Fibroblast of the aortic adventitia (primary cell): ENCODE measurements at places on chromosomes 1 and 21. TPM values are rescaled to one million over a fixed set of nuclear protein-coding genes. Genes with fewer than 3 reads are reported as not detected.

DNA sequence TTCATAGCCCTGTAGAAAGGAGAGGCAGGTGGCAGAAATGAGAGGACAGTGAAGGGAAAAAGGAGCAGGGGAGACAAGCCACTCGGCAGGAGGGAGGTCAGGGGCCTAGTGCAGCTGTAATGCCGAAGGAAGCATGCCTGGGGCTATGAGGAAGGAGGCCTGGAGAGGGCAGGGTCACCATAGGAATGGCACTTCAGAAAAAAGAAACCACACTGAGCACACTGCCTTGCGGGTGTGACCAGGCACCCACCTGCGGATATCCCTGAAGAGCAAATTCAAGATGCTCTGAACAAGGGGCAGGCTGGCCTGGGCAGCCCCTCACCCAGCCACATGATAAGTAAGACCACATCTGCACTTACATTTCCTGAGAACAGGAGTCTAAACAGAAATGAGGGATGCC is 104.7 kb downstream of the JAK1 start:
- DNase-seq = peak; percentile 16

DNA sequence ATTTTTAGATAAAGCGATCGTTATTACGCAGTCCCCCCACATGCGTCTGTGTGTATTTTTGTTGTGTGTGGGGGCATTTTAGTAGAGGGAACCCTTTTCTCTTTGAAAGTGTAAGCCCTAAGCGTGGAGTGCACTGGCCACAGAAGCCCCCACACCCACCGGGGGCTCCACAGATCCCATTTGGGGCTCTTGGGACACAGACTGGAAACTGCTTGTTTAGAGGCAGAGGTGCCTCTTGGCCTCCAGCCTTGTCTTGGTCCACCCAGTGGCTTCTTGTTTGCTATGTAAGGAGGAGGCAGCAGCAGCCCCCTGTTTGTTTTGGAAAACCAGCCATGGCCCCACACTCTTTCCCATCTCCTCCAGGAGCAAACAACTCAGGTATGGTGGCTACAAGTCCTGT is 42.8 kb downstream of the SLC37A1 start:
- no peak for DNase-seq

DNA sequence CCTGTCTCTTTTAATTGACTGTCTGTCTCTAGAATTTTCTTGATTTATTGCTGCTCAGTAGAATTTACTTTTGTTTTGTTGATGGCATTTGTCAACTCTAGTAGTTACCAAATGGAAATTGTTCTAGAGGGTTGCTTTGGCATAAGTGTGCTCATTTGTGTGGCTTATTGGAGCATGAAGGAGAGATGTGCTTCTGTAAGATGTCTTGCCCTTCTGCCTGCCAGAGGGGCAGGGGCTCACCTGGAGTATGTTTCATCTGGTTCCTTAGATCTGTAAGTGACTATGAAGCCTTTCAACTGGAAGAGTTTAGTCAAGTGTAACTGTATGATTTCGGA is 345.5 kb downstream of the DISC1 start:
- no peak for DNase-seq

- DNase-seq = no peak
These were observed 22.4 kb upstream of the CCDC27 start for GRCh38 chr1:3729594-3730542.

DNA sequence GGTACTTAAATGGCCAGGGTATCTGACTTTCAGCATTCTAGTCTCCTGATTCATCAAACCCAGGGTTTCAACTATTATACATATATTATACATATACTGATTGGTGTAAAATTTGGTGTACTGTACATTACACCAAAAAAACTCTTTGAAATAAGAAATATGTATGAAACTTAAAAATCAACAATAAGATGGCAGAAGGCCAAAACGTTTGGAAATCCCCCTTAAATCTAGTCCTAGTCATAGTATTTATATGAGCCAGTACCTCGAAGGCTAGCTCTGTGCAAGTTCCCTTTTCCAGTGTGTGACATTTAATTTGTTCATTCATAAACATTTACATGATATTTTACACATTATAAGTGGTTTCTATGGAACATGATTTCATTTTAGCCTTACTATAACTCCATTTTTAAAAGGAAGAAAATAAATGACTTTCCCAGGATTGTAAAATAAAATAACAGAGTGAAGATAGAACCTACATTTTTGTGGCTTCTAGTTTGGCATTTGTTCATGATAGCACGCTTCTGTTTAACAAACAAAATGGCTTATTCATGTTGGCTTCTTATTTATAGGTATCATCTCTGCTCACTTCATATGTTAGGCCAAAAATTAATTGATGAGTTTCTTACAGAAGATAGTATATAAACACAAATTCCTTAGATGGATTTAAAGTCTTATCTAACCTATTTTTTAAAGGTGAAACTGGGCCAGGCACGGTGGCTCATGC is 18.8 kb upstream of the ZNF281 start:
- DNase-seq = peak; percentile 78

GRCh38 chr21:42755766-42756579 is 102.6 kb downstream of the PDE9A start:
- no peak for DNase-seq

DNA sequence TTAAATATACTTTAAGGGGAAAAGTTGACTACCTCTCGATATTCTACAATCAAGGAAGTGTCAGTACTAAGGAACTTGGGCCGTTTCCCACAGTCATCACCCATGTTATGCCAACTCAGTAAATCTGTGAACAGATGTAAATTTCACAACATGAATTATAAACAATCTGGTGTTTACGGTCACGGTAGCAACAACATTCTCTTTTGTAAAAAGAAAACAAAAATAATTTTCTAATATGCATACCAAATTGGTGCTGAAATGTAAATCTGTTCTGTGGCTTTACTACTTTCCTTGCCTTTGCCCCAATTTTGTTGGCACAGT is 1.2 kb downstream of the SH3GLB1 start:
- DNase-seq = no peak

DNA sequence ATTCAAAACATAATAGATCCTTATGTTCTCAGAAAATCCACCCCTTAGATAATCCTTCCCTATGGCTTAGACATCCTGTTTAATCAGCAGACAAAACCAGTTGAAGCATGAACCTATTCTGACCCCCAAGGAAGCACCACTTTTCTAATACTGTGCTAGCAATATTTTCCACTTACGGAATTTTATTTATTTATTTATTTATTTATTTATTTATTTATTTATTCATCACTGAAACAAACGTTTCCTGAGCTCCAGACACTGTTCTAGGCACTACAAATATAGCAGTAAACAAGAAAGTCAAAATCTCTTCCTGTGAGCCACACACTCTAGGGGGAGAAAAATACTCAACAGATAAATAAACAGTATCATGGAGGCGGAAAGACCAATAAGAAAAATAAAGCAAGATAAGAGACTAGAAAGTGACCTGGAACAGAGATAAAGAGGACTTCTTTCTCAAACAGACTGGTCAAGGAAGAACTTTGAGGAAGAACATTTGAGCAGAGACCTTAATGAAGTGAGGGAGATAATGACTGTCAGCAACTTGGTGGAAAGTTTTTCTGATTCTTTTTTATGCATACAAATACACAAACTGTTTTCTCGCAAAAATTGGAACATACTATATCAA is 145.5 kb upstream of the POGK start:
- DNase-seq = no peak

GRCh38 chr21:45348591-45349327 is 56.2 kb upstream of the COL18A1 start:
- no peak for DNase-seq

- DNase-seq = peak; percentile 20
These were observed 40.7 kb downstream of the AGO3 start for GRCh38 chr1:35971601-35972000.

DNA sequence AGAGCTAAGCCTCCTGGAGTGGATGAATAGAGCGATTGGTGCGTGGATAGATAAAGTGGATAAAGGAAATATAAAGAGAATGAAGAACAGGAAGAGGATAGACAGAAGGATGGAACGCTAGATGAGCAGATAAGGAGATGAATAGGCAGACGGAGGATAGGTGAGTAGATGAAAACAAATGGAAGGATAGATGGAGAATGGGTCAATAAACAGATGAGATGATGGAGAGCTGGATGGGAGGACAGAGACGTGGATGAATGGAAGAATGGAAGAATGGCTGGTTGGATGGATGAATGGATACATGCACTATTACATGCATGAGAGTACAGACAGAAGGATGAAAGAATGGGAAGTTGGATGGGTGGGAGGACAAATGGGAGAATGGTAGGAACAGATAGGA is 35.2 kb upstream of the EDN2 start:
- DNase-seq = no peak

- no peak for DNase-seq
These were observed 356.4 kb downstream of the DISC1 start for GRCh38 chr1:231982871-231983587.

GRCh38 chr1:231058416-231059109 is 18.5 kb upstream of the FAM89A start:
- no peak for DNase-seq

DNA sequence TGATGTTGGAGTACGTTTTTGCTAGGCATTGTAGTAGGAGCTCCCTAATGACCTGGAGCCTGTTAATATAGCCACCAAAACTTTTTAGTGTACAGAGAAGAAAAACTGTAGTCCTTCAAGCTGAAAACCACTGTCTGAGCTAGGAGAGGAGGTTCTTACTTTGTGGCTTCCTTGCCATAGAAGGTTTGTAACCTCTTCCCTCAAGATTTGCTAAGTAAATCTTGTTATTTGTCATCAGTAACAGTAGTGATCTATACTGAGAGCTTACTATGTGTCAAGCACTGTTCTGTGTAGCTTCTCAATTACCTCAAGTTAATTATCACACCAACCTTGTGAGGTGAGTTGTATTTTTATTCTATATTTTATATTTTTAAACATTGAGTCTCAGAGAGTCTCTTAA is 21.2 kb upstream of the LRRC8C start:
- DNase-seq = no peak

DNA sequence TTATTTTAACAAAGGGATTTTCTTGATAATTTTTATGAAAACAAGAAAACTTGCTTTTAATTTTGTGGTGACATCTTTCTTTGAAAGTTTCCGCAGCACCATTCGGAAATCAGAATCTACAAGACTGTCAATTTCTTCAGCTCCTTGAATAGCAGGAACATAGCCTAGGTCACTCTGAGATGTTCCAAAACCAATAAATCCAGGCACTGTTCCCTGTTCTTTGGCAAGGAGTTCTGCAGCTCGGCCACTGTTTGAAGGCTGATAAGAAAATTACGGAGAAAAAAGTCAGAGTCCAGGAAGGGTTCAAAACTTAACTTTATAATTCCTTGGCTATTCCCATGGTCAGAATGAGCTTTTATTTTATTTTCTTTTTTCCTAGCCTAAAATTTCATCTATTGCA is 6.0 kb downstream of the LTN1 start:
- DNase-seq = no peak

DNA sequence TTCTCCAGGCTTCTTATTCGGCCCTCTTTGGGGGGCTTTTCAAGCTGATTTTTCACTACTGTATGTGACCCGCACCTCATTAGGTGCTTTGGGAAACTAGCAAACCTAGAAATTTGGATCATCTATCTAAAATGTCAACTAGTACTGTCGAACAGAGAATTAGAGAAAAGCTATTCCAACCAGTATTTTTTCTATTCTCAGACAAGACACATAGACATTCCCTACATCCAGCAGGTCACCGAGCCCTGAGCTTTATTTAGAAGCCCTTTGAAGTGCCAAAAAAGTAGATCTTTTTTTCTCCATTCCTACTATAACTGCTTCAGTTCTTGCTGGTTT is 310 bp upstream of the SSR2 start:
- no peak for DNase-seq

GRCh38 chr1:244286341-244286740 is 165.4 kb downstream of the ADSS2 start:
- no peak for DNase-seq

DNA sequence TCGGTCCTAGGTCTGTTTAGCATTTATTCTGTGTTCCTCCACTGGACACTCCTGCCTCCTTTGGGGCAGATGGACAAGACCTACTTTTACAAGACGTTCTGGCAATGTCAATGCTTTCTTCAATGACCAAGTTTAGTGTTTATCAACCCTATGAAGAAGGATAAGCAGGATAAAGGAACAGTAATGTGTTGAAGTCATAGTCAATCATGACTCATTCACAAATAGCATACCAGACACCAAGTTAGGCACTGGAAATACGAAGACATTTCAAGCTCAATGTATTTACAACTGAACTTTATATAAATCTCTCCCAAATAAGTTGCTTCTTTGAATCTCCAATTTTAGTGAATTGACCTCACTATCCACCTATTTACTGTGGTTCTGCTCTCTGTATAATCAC is 4.8 kb upstream of the SLC35D1 start:
- no peak for DNase-seq

GRCh38 chr1:181095763-181096184 is 7.3 kb downstream of the IER5 start:
- no peak for DNase-seq

- DNase-seq = peak; percentile 88
These were observed 162.7 kb downstream of the IER5 start for GRCh38 chr1:181251001-181251712.

- DNase-seq = no peak
These were observed 21.0 kb downstream of the PDE9A start for GRCh38 chr21:42674351-42674940.

DNA sequence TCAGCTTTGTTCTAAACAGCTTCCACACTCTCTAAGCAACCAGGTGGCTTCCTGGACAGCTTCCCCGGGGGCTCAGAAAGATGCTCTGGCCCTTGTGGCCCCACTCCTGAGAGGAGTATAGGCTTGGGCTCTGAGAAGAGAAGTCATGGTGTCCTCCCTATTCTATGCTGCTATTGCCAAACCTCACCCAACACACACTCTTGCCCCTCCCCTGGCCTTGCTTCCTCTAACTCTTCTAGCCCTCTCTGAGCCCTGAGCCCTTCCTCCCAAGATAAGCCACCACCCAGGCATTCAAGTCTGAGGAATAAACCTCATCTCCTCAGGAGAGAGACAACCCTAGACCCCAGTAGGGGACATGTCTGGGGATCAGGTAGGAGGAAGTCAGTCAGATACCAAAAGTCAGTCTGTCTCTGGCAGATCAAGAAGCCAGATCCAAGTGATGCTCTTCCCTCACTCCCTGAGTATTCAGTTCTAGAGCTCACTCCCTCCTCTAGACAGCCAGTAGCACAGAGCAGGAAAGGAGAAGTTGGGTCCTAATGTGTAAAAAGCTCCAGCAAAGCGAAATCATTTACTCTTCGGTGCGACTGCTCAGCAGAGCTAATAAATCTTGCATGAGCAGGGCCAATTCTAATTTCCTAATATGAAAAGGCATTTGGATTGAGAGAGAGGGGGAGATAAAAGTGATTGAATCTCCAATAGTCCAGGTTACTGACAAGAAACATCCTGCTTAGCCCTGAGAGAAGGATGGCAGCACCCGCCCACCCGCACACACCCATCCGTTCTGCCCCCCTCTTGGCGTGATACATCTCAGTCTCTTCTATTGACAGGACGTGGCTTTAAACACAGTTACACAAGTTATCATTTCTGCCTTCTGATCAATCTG is 50.5 kb downstream of the DMAP1 start:
- no peak for DNase-seq

GRCh38 chr1:85359874-85360721 is 83.7 kb upstream of the BCL10 start:
- peak; percentile 65 for DNase-seq

Gene ANGPTL7
- under 0.01 and 0.65 TPM in 2 replicates for total RNA-seq

Gene AUNIP
- total RNA-seq = 4.8 TPM in 1 of 2 replicates, not detected in the other

Gene SMIM11
- total RNA-seq = 1.9 and 6.5 TPM in 2 replicates

Gene CACNA1S
- total RNA-seq = not detected in 2 replicates

Gene TEKT2
- total RNA-seq = 0.18 and 2.1 TPM in 2 replicates

Gene FBXO42
- total RNA-seq = 16.5 and 18.6 TPM in 2 replicates

Gene CHIT1
- total RNA-seq = not detected in 2 replicates

Gene PODN
- 47.5 and 176 TPM in 2 replicates for total RNA-seq

Gene IL19
- total RNA-seq = 0.41 TPM in 1 of 2 replicates, not detected in the other

Gene TNNI3K
- 1.6 TPM in 1 of 2 replicates, not detected in the other for total RNA-seq

Gene ADGRB2
- 7.9 and 11.3 TPM in 2 replicates for total RNA-seq

Gene TP73
- 0.18 TPM in 1 of 2 replicates, not detected in the other for total RNA-seq

Gene RIT1
- total RNA-seq = 33.7 and 35.4 TPM in 2 replicates

Gene LCE2C
- total RNA-seq = not detected in 2 replicates

Gene LAMB3
- total RNA-seq = 5.9 and 10.3 TPM in 2 replicates
